ENCODE measurements at places on chromosomes 1 and 21.

- DNase-seq = peak; percentile 11
These were observed 211.4 kb upstream of the GREM2 start for GRCh38 chr1:240823357-240823756.

DNA sequence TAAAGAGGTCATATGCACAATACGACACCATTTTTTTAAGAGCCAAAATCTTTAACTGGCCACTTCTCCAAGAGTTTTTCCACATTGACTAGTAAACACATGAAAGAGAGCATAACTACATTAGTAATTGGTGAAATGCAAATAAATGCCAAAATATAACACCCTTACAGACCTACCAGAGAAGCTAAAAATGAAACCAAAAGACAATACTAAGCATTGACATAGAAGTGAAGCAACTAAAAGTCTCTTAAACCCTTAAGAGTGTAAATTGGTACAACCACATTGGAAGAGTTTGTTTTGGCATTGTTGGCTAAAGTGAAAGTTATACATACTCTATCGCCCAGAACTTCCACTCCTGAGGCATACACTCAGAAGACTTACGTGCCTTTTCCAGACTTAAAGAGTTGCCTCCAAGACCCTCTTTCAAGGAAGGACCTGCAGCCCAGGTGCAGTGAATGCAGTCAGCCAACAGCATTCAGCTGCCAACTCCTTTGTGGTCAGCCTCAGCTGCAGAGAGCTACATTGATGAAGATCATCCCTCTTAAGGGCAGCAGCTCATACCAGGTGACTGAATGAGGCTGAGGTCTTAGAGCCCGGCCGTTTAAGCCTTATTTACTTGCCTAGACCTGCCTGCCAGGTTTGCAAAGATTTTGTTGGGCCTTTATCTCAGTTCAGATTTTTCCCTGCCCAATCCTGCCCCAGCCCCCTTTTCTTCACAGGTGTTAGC, 839.1 kb upstream of the ADGRL2 start:
- no peak for DNase-seq

DNA sequence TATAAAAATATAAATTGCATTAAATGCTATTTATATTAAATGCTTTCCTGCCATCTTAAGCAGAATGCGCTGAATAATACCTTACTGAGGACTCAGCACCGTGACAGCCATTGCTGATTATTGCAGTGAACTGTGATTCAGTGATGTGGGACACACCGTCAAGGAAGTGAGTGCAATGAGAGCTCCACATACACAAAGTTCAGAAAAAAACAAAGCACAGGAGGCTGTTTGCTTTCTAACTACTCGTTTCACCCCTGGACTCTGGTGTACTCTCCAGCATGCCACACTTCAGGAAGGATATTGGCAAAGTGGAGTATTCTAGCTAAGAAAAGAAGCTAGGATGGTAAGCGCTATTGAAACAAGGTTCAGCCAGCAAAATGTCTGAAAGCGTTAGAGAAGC, 57.4 kb upstream of the CXADR start:
- DNase-seq = no peak

GRCh38 chr1:207923561-207923960, 12.6 kb upstream of the CD34 start:
- DNase-seq = no peak

GRCh38 chr1:153548722-153549688, at the start of gene S100A3:
S100A3 (minus strand) TSS chr1:153549258; CDS start chr1:153548485, 773 bp downstream.
- no peak for DNase-seq

DNA sequence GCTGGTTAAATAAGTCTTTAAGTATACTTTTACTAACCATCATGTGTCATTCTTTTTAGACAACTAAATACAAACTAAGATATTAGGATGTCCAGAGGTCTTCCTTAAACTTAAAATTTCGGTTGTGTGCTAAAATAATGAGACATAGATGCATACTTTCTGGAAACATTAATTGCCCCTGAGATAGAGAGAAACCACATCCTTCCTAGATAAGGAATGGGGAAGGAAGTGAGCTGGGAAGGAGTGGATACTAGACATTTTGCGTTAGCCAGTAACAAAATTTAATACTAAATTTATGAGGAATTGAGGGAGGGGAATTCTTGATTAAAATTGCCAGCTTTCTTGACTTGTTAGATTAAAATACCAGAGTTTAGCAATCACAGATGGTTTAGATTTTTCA, 37.1 kb upstream of the PTGS2 start:
- no peak for DNase-seq

Measured in activated gamma-delta T cell (primary cell).